ENCODE measurements at places on chromosomes 4 and X.

DNA sequence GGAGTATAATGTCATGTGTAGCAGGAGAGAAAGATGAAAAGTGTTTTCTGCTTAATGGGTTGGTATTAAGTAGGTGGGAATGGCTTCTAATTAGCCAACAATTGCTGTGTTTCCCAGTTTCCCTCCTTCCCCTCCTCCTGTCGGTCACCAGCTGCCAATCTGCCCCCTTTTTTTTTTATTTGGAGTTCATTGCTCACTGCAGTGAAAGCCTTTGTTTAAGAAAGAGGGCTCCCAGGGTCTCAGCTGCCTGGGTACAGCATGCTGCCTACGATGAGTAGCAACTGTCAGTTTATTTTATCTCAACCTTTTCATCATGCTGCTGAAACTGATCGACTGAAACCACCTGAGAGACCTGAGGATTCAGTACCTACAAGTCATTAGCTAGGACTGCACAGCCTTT is 149.0 kb downstream of the POU4F2 start:
- no peak overlapping the region for H3K4me3 ChIP-seq
- no peaks in the 10 kb centered on the region for H3K27me3 ChIP-seq
- DNase-seq = no peak
- no peaks in the 10 kb centered on the region for H3K36me3 ChIP-seq
- no peak overlapping the region for H3K27ac ChIP-seq

GRCh38 chr4:141730805-141731204 is 94.4 kb downstream of the IL15 start:
- no peak overlapping the region for H3K4me3 ChIP-seq
- no peak overlapping the region for H3K27ac ChIP-seq

DNA sequence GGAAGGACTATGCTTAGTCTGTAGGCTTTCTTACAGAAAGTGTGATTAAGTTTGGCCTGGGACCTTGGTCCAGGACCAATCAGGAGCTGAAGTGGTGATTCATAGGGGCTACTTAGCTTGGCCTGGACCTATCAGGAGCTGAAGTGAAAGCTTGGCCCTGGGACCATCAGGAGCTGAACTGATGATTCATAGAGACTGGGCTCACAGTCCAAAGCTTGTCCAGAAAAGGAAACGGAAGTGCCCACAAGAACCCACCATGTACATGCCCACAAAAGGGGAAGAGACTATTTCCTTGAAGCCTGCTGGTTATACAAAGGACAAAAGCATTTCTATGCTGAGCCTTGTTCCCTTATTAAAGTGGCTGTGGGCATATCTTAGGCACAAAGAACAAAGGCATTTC is 12.6 kb downstream of the TENT5D start:
- no peak overlapping the region for H3K4me3 ChIP-seq
- H3K27me3 ChIP-seq = no peaks in the 10 kb centered on the region
- H3K27ac ChIP-seq = no peak overlapping the region
- H3K4me1 ChIP-seq = no peaks in the 10 kb centered on the region

DNA sequence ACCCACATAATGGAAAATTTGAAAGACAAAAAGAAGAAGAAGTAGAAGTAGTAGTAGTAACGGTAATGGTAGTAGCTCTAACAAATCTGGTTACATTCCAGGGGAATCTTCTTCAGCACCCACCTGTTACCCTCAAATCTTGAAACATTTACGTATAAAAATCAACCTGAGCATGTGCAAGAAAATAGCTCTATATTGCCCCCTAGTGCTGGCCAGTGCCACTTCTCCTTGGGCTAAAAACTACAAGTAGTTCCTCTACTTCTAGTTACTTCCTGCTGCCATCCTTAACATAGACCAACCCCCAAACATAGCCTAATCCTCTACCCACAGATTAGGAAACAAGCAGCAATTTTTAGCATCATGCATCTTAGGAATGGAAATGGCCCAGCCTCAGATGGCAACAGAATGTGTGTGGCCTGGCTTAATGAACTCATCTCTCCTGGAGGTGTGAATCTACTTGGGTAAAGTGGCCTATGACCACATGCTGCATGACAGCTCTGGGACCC is 3.1 kb downstream of the PDGFC start:
- DNase-seq = no peak
- H3K4me3 ChIP-seq = no peak overlapping the region
- H3K27ac ChIP-seq = no peak overlapping the region
- no peaks in the 10 kb centered on the region for H3K36me3 ChIP-seq

GRCh38 chr4:23279377-23279986 is 586.7 kb downstream of the GBA3 start:
- no peak overlapping the region for H3K27ac ChIP-seq
- no peak overlapping the region for H3K4me3 ChIP-seq
- H3K4me1 ChIP-seq = no peaks in the 10 kb centered on the region
- no peaks in the 10 kb centered on the region for H3K36me3 ChIP-seq

- no peak for DNase-seq
- no peak overlapping the region for H3K4me3 ChIP-seq
- no peaks in the 10 kb centered on the region for H3K36me3 ChIP-seq
- H3K4me1 ChIP-seq = no peaks in the 10 kb centered on the region
Measured at GRCh38 chr4:119046263-119046662, 89.4 kb upstream of the MYOZ2 start.

- H3K27ac ChIP-seq = no peak overlapping the region
- no peaks in the 10 kb centered on the region for H3K27me3 ChIP-seq
- H3K4me1 ChIP-seq = no peaks in the 10 kb centered on the region
- no peaks in the 10 kb centered on the region for H3K36me3 ChIP-seq
Measured at GRCh38 chr4:117225471-117225870, 140.1 kb upstream of the TRAM1L1 start.

- no peak overlapping the region for H3K27ac ChIP-seq
- H3K27me3 ChIP-seq = no peaks in the 10 kb centered on the region
- H3K36me3 ChIP-seq = no peaks in the 10 kb centered on the region
Measured at GRCh38 chrX:8010105-8010504, 82.9 kb upstream of the PNPLA4 start.
